ENCODE measurements at places on chromosomes 16 and 17. TPM values are rescaled to one million over a fixed set of nuclear protein-coding genes. Genes with fewer than 3 reads are reported as not detected.

- peak; percentile 57 for DNase-seq
These were observed 33.3 kb upstream of the METTL9 start for GRCh38 chr16:21565861-21566669.

The CTRB1 gene
- total RNA-seq, result not detected

GRCh38 chr16:12265108-12265507 is 288.6 kb downstream of the SNX29 start:
- no peak for DNase-seq

- DNase-seq, result no peak
These were observed 7.1 kb downstream of the HAPSTR1 start for GRCh38 chr16:9098377-9099090.
